ENCODE measurements at places on chromosomes 12 and 14. TPM values are rescaled to one million over a fixed set of nuclear protein-coding genes. Genes with fewer than 3 reads are reported as not detected.
A peak's percentile ranks its signal among the peaks of the same experiment; 100 is the strongest.

Gene IAPP
- 0.15 TPM for total RNA-seq

Gene P2RX2
- 0.15 TPM for total RNA-seq

Gene CRIP1
- not detected for total RNA-seq

DNA sequence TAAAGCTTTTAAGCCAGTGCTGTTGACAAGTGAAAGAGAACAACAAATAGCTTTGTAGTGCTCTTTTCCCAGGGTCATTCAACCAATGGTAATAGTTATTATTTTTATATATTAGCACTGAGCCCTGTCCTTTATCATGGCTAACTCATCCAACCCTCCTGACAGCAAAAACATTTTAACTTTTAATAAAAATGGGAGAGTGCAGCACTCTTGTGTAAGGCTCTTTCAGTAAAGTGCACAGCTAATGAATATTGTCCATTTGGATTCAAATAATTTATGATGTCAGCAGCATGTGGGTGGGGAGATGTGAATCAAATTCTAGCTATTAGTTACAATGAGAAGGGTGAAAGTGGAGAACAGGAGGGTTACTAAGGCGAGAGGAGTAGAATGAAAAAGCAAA is 185.7 kb downstream of the SOX5 start:
- no peak for DNase-seq

GRCh38 chr14:90639641-90640040 is 176.6 kb downstream of the TTC7B start:
- DNase-seq = no peak

Gene KIF5A
- total RNA-seq = 7.9 TPM

- DNase-seq = no peak
These were observed 421.2 kb downstream of the SOX5 start for GRCh38 chr12:23528316-23528715.

DNA sequence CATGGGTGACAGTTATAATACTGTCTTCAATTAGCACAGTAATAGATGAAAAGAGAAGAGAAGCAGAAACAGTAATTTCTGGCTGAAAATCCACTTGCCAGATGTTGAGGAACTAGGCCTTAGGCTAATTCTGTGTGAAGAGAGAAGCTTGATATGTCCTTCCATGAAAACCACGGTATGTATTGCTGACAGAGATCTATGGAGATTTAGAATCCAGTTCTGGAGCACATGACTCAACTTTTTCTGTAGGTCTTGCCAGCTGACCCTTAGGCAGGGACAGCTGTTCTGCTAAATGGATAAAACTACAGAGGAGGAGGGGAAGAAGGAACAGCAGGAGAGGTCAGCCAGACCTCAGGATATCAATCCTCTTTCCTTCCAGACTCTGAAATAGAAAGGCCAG is 211.5 kb downstream of the PRKD1 start:
- no peak for DNase-seq

- no peak for DNase-seq
These were observed 42.4 kb downstream of the ITPR2 start for GRCh38 chr12:26790645-26790994.

Gene CMA1
- not detected for total RNA-seq

DNA sequence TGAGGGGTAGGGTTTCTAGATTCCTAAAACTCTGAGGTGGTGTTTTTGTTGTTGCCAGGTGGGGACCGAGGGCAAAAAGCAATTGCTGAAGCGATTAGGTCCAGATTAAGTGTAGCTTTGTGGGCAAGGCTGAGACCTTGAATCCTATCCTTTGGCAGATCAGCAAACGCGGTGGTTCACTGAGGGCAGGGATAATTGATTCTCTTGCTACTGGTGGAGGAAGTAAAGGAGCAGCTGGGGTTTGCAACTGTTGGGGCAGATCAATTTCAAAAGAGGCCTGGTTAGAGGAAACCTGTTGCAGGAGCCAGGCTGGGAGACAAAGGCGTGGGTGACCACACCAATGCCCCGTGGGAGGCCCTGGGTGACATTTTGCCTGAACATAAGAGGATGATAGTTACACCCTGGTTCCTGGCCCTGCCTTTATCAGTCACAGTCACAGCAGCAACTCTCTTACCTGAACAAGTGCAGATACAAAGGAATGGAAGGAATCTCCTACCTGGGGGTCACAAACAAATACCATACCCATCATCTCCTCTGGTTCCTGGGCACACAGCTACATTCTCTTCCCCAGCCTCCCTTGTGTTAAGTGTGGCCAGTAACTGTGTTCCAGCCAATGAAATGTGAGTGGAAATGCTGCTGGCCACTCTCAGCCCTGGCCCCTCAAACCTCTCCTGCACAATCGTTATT is 43.3 kb upstream of the RASSF3 start:
- peak; percentile 11 for DNase-seq

Gene GNPTAB
- total RNA-seq = 24.0 TPM

Gene WNT1
- total RNA-seq = not detected

Gene HOXC12
- not detected for total RNA-seq

GRCh38 chr12:116717466-116718437 is 20.1 kb downstream of the SPRING1 start:
- DNase-seq = no peak

Gene RFX4
- total RNA-seq = 3.4 TPM

GRCh38 chr14:25411781-25412757 is 362.1 kb upstream of the STXBP6 start:
- peak; percentile 73 for DNase-seq

- DNase-seq = no peak
These were observed 48.8 kb upstream of the KRR1 start for GRCh38 chr12:75560167-75560566.

DNA sequence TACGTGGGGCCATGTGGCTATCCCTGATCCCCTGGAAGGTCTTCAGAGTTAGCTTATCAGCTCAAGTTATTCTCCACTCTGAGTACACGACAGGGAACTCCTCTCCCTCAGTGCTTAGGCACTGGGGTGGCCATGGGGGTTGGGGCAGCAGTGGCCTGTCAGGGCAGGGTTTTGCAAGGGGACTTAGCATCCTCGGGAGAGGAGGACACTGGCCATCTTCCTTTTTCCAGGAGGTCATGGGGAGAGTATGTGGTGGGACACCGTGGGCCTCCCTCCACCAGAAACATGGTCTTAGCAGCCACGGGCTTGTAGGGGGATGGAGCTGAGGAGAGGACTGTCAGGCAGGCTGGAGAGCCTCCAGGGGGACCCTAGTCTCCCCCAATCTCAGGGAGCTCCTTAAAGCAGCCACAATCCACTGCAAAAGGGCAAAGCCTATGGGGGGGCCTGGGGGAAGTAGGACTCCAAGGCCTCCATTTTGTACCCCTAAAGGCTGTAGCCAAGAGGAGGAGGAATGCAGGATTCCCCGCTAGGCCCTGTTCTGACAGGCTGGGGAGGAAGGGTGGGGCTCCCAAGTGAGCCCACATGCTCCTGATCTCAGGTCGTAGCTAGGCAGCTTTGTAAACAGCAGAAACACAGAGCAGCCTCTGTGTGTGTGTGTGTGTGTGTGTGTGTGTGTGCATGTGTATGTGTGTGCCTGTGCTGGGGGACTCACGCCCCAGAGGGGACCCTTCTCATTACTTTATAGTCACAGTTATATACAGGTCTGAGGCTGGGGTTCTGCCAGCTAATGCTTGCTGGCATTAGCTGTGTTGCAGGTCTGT is 36.6 kb downstream of the KRT80 start:
- DNase-seq = no peak

Gene PMEL
- total RNA-seq = 301 TPM

Gene KLRK1
- not detected for total RNA-seq

DNA sequence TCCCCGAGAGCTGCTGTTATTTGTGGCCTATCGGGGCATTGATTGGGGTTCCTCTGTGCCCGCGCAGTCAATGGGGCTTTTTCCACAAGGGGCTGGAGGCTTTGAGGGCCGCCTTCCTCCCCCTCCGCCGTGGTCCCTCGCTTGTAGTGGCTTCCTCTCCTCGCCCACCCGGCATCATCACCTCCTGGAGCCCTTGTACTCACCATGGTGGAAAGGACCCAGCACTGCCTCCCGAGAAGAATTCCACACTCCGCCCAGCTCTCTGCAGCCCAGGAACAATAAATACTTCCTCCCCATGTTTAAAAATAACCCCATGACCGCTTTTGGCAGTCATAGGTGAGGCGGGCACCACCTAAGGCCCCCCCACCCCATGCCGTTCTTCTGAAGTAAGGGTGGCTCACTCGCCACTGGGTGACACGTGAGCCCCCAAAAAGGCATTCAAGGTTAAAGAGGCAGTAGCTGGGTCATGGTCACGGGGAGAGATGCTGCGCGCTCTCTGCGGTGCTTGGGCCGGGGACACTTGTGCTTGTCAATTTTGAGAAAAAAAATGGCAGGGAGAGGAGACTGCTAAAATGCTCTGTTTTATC is at the start of gene MYL2:
TSS of gene MYL2 (minus strand) at position 256 of the 587 bp plus-strand sequence. CDS start at position 206, 50 bp downstream.
- no peak for DNase-seq

Gene CIT
- total RNA-seq = 98.5 TPM

- DNase-seq = peak; percentile 78
These were observed 1.1 kb downstream of the RHNO1 start for GRCh38 chr12:2877953-2878732.

DNA sequence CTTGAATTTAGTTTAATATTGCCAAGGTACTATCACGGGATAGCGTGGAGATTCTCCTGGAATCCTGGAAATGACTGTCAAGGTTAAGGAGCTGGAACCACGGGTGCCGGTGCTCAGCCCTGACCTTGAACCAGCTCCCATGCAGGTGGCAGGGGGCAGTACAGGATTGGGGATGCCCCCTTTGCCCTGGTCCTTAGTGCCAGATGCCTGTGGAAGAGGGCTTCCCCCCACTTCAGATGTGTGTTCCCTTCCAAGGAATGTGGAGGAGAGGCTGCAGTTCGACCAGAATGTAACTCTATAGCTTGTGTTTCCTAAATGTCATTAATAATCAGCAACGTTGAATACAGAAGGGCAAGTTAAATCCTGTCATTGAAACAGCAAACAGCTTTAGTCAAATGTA is 258.9 kb downstream of the VRK1 start:
- no peak for DNase-seq

Measured in neural progenitor cell (in vitro differentiated cells).